ENCODE measurements at places on chromosomes 7 and 10.

DNA sequence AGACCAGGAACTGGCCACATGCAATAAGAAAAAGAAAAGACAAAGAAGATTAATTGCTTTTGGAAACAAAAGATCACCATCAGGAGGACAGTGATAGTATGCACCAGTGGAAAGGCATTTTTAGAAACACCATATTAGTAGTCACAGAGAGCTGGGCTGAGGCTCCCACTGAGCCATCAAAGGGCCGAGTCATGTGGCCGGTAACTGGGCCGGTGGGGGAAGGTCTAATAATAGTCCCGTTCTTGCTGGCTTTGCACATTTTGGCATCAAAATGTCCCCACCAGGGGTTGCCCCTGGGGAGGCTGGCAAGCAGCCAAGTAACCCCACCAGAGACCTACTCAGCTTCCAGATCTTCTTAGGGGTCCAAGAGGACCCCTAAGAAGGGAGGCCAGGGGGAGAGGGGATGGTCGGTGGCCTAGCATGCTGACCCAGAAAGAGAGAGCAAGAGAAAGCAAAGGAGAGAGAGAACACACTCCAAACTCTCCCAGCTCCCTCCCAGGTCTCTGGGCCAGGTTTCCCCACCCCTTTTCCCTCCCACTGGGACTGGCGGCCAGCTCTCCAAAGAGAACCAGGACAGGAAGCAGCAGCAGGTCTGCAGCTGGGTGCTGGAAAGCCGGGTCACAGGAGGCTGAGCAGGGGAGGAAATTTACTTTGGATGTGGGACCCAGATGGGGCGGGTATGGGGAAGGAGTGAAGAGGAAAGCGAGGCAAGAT lies 70.2 kb upstream of the FGFR2 start:
- no peak for DNase-seq

DNA sequence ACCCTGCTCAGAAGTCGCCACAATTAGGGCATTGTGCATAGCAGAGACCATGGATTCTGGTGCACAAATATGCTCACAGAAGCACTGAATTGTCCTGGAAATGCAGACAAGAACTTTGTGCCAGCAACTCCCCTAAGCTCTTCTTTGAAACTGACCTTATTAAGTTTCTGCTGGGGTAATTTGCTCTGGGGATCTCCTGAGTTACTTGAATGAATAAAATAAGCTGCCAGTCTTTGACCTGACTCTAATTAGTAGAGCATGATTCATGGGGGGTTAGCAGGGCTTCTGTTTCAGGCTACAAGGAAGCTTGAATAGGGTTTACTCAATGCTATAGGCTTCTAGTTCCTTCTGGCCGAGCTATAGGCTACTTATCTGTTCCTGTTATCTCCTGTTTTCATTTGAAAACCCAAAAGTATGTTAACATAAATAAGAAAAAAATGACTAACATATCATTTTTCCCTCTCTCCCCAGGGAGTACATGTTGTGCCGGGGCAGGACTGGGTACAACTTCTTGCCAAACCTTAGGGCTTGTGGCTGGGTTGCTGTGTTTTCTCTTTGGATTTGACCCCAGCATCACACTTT lies 169.0 kb upstream of the TMEM229A start:
- no peak for DNase-seq

DNA sequence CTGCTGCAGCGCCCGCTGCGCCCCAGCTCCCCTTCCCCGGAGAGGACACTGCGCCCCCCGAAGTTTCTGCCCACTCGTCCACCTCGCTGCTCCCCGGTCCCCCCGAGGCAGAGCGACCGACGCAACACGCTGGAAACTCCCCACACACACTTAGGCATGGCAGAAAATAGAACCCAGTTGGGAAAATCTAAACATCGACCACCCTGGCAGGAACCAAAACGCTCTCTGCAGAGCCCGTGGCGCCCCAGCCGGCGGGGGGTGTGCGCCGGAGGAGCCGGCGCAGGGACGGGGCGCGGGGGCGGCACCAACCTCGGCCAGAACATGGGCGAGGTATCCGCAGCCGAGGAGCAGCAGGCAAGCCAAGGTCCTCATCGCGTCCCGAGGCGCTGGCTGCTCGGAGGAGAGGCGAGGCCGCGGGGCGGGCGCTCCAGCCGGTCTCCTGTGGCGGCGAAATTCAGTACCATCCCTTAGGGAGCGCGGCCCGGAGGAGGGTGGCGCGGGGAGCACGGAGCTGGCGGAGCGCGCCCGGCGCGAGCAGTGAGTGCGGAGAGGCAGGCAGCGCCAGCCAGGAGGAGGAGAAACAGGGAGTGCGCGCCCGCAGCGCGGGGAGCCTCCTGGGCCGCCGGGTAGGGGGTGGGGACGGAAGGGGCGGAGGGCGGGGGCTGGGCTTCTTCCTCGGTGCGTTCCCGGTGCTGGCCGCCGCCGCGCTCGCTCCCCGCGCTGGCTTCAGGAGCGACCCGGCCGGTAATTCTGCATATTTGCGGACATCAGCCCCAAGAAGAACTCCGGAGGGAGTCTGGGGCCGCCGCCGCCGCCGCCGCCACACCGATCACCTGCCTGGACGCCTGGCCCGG lies 789 bp downstream of the PDGFA start:
- peak; percentile 69 for DNase-seq

DNA sequence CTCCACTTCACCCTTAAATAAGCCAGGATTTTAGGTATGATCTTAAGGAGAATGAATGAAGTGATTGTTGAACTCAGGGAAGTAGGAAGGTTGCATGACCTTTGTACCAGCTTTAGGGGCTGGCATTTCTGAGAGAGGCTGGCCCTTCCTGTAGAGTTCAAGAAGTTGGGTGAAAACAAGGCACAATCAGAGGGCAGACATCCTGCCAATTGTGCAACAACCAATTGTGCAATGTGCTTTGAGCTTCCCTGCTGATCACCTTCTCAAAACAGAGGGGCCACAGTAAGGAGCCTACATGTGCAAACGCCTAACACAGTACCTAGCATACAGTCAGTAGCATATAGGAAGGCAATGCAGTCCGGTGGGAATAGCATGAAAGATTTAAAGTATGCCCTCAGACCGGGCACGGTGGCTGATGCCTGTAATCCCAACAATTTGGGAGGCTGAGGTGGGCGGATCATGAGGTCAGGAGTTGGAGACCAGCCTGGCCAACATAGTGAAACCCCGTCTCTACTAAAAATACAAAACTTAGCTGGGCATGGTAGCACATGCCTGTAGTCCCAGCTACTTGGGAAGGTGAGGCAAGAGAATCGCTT lies 5.4 kb downstream of the CPVL start:
- DNase-seq, result no peak

DNA sequence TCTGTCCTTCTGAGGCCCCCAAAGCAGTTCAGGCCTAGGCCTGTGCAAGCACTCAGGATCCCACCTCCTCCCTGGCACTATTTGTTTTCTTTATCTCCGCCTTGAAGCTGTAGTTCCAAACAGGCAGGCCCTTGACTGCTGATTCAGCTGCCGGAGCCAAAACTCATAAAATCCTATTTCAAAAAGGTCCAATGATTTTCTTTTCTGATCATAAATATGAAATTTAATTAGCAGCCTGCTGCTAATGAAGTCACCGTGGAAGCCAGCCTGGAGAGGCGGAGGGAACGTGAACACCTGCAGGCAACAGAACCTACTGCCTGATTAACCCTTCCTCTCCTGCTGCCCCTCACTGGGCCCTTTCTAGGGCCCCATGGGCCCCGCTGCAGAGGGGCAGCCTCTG lies 60.1 kb downstream of the CARD11 start:
- DNase-seq, result peak; percentile 5

DNA sequence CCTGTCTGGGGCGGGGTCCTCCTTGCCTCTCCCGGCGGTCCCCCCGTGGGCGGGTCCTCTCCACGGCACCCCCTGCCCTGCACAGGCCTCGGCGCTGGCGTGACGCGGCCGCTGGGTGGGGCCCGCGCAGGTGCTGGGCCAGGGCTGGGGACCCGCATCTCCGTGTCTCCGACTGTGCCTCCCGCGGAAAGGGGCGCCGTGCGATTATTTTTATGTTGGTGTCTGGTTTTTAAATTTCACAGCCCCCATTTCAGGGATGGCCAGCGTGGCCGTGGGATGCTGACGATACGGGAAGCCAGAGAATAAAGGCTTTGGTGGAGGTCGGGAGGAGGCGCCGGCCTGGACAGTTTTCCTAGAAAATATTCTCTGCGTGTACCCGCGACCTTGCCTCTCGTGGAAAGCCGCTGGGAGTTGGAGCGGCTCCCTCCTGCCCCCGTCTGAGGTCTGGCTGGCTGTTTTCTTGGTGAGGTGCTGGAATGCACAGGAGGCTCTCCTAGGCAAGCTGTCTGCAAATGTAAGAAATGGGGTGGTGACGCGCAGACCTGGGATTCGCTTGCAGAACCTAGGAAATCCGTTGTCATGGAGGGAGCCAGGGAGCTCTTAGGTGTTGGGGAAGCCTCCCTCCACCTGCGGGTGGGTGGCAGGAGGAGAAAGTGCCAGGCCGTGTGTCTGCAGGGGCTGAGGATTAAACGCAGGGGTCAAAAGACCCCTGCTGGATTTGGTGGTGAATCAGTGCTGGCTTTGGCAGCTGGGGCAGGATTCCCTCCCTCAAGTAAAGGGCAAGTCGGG lies 28.7 kb upstream of the JAKMIP3 start:
- no peak for DNase-seq

- peak; percentile 23 for DNase-seq
Measured at GRCh38 chr7:106167439-106168136, 55.5 kb upstream of the SYPL1 start.

- DNase-seq, result no peak
Measured at GRCh38 chr7:110534241-110534931, 556.5 kb upstream of the LRRN3 start.

DNA sequence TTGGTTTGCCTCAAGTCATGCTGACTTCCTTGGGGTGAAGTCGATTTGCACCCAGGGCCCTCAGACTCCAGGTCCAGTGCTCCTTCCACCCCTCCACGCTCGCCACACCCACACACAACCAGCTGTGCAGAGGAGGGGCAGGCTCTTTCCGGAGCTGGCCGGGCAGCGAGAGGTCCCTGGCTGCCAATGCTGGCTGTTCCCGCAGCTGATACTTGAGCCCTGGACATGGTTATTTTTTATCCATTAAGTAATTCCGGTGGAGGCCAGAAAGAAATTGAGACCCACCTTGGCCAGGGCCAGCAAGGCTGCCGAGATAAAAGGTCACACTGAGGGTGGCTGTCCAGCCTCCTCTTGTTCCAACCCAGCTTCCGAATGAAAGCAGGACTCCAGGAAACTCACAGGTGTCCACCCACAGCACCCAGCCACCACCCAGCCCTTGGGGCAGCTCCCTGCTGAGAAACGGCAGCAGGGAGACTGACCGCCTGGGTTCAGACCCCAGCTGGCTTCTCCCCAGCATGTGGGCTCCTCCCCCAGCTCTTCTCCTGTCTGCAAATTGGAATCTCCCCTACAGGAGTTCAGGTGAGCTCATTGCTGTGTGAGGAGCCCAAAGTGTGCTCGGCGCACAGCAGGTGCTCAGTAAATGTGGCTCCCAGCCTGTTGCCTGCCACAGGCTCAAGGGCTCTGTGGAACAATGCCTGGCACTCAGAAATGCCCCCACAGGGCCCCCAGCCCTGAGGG lies 77.8 kb downstream of the PDGFA start:
- DNase-seq, result no peak

DNA sequence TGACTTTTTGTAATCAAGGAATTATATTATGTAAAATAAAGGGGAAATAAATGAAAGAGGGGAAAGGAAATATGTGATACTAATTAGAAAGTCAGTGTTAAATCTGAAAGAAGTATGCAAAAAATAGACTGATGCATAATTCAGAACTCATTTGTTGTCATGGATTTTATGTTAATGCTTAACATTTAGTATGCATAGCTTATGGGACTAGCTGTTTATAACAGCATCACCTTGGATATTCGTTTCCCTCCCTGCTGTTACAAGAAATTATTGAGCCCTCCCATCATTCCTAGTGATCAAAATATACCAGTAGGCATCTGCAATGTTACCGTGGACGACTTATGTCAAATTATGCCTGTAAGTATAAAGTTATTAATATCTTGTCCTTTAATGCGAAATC lies 85.9 kb downstream of the HECTD2 start:
- no peak for DNase-seq

GRCh38 chr10:72885953-72886352 lies 7.6 kb upstream of the OIT3 start:
- DNase-seq, result no peak

GRCh38 chr7:112410092-112410491 lies 40.2 kb upstream of the IFRD1 start:
- no peak for DNase-seq

GRCh38 chr10:100986952-100987684 lies at the start of the genes MRPL43 and TWNK:
Gene MRPL43 (minus strand): TSS chr10:100987497. CDS start chr10:100987443, 54 bp downstream.
Gene TWNK (plus strand): TSS chr10:100987543. CDS start chr10:100988211, 668 bp downstream.
- peak; percentile 94 for DNase-seq

DNA sequence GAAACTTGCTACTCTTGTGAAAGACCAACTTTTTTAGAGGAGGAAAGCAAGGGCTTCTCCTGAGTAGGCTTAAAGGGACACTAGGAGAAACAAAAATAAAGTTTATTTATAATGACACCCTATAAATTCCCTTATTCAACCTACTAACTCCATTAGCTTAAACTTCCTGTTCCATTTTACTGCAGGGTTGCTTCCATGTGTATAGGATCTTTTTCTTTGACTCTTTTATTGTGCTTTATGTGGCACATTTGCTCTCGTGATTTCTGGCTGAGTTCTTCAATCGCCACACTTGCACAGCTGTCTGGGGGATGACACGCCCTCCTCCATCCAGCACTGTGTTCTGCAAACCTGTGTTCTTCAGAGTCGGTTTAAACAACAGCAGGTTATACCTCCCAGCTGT lies 225.7 kb upstream of the NPVF start:
- no peak for DNase-seq

DNA sequence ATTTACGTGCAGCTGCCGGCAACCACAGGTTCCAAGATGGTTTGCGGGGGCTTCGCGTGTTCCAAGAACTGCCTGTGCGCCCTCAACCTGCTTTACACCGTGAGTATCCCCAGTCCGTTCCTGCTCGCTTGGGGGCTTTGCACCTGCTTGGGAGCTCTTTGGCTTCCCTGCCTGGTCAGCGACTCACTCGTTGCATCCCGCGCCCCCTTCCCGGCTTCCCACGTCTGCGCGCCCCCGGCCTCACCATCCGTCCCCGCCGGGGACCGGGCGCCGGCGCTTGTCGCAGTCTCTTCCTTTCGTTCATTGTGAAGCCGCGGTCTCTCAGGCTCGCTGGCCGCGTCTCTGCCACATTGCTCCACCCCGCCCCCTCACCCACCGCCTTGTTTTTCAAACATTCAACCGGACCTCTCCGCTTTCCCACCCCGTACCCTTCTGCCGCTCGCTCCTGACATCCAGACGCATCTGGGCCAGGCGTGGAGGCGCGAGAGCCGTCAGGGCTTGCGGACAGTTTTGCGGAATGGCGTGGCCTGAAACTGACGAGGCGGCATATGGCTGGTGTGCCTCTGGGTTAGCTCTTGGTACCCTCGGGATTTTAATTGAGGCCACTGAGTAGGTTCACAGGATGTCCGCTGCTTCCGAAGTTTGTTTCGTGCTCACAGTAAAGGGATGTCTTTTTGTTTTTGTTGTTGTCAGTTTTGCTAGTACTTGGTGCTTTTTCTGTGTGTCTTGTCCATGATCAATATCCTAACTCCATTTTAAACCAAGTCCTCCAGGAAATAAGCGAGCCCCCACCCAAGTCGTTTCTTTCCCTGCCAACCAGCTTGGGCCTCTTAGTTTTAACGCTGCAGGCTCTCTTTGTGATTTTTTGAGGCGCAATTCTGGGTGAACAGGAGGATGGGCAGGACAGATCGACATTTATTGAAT lies 639 bp downstream of the TSPAN13 start:
- peak; percentile 48 for DNase-seq

Data from AG20443 (cell line).